ENCODE measurements at places on chromosomes 5 and 9.

DNA sequence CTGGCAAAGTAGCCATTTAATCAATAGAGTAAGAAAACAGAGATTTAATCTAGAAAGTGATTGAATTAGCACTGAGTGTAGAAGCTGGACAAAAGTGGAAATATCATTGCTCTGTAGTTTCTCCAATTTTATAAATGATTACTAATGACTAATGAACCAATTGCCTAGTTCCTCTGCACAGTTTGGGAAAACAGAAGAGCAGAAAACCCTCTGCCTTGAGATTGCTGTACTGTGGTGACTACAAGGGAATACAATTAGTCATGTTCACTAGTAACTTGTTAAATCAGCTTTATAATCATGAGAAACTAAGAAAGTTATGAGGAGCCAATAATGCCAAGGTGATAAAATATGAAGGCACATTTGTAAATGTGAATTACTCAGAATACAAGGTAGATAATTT lies 21.1 kb upstream of the C6 start:
- no peak for ATAC-seq

DNA sequence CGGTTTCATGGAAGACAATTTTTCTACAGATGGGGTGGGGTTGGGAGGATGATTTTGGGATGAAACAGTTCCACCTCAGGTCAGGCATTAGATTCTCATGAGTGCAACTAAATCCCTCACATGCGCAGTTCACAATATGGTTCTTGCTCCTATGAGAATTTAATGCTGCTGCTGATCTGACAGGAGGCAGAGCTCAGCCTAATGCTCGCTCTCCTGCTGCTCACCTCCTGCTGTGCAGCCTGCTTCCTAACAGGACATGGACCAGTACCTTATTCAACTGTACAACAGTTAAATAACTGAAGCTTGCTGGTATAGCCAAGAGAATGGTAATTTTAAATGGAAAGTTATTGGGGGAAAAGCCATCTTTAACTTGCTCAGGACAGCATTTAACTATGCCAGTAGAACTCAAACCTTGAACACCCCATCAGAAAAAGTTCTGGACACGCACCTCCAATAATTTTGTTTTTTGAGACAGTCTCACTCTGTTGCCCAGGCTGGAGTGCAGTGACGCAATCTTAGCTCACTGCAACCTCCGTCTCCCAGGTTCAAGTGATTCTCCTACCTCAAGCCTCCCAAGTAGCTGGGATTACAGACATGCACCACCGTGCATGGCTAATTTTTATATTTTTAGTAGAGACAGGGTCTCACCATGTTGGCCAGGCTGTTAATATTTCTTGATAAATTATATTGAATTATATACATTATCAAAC lies 27.7 kb downstream of the HMGCR start:
- no peak for ATAC-seq

GRCh38 chr9:77961541-77961940 lies 70.1 kb downstream of the GNAQ start:
- no peak for ATAC-seq

DNA sequence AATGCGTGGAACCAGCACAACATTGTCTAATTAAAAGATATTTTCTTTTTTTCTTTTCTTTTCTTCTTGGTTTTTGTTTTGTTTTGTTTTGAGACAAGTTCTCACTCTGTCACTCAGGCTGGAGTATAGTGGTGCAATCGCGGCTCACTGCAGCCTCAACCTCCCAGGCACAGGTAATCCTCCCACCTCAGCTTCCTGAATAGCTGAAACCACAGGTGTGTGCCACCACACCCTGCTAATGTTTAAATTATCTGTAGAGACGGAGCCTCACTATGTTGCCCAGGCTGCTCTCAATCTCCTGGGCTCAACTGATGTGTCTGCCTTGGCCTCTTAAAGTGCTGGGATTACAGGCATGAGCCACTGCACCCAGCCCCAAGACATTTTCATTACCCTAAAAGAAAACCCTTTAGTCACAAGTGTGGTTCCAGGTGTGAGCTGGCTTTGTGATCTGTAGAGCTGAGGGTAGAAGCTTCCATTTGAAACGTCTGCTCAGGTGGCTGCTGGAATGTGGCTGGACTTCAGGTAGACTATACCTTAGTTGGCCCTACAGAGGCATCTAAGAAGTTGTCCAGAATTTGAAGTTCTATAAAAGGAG lies 19.1 kb upstream of the NEK6 start:
- ATAC-seq: peak; percentile 92

- ATAC-seq: peak; percentile 93
Observed at GRCh38 chr9:97703437-97704344, 6.6 kb upstream of the XPA start.

GRCh38 chr9:89961616-89962341 lies 357.0 kb downstream of the GADD45G start:
- peak; percentile 87 for ATAC-seq

GRCh38 chr5:178308541-178309092 lies 76.0 kb upstream of the PHYKPL start:
- ATAC-seq: no peak

DNA sequence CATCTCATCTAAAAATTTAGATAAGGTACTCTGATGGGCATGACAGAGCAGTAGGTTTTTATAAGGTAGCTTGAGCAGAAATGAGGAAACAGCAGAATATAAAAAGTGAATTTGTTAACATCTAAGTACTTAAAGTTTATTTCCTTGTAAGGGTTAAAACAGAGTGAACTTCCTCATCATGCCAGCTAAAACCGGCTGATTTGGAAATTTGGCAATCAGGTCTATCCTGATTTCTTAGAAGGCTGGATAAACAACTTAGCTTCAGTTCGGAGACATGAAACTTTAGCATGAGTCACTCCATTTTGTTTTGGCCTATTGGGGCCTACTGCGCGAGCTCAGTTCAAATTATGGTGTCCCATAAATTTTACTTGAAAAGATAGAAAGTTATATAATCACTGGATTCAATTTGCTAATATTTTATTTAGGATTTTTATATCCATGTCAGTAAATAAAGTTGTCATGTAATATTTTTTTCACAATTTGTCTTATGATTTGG lies 241.6 kb upstream of the RORB start:
- no peak for ATAC-seq

GRCh38 chr9:92138157-92138959 lies 23.1 kb upstream of the SPTLC1 start:
- peak; percentile 64 for ATAC-seq

- ATAC-seq: peak; percentile 44
Observed at GRCh38 chr5:79074641-79075040, 5.1 kb downstream of the BHMT2 start.

GRCh38 chr9:136403538-136403914 lies 3.6 kb upstream of the SNAPC4 start:
- peak; percentile 80 for ATAC-seq
